ENCODE measurements at places on chromosomes 16 and 17. TPM values are rescaled to one million over a fixed set of nuclear protein-coding genes. Genes with fewer than 3 reads are reported as not detected.

Gene TAC4
- total RNA-seq: not detected

Gene COX11
- 143 TPM for total RNA-seq

Gene KRTAP9-2
- total RNA-seq: not detected

DNA sequence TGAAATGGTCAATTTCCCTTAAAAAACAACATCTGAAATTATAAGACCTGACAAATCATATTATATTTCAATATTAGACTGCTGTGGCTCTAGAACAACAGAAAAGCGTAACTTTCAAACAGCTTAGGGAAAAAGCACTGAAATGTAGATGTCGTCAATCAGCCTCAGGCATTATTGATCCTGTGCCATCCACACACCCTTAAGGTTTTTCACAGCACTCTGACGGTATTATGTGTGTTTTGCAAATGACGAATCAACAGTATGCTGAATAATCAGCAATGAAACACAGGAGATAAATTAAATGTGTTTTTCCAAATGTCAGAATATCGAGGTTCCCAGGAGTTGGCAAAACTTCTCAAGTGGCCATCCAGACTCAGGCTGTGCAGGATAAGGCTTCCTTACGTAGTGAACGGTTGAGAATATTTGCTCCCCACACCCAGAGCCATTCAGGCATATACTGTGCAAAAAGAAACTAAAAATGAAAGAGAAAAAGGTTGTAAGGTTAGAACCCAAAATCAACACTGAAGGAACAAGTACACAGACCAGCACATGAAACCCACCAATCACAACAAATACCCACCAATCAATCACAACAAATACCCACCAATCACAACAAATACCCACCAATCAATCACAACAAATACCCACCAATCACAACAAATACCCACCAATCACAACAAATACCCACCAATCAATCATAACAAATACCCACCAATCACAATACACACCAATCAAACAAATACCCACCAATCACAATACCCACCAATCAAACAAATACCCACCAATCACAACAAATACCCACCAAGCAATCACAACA lies 7.7 kb upstream of the MBTPS1 start:
- no peak for DNase-seq

Gene KRTAP4-9
- total RNA-seq: not detected

DNA sequence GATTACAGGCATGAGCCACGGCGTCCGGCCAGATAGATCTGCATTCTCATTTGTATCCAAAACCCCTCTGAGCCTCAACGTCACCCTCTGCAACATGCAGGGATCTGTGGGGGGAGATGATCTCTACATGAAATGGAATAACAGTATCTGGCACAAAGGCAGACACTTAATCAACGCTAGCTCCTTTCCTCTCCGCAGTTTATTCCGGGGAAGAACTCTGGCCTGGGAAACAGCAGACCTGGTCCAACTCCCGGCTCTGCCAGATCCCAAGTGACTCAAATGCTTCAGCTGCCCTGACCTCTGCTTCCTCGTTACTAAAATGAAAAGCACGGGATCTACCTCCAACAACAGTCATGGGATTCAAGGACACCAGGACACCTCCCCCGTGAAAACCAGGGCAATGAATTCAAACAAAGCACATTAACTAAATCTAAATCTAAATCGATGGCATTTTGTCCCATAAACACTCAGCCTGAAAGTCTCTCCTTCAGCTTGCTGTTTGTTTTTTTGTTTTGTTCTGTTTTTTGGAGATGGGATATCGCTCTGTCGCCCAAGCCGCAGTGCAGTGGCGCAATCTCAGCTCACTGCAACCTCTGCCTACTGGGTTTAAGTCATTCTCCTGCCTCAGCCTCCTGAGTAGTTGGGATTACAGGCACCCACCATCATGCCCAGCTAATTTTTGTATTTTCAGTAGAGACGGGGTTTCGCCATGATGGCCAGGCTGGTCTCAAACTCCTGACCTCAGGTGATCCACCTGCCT lies 78.2 kb downstream of the NXN start:
- no peak for DNase-seq

Gene RUNDC3A
- 1.5 TPM for total RNA-seq

DNA sequence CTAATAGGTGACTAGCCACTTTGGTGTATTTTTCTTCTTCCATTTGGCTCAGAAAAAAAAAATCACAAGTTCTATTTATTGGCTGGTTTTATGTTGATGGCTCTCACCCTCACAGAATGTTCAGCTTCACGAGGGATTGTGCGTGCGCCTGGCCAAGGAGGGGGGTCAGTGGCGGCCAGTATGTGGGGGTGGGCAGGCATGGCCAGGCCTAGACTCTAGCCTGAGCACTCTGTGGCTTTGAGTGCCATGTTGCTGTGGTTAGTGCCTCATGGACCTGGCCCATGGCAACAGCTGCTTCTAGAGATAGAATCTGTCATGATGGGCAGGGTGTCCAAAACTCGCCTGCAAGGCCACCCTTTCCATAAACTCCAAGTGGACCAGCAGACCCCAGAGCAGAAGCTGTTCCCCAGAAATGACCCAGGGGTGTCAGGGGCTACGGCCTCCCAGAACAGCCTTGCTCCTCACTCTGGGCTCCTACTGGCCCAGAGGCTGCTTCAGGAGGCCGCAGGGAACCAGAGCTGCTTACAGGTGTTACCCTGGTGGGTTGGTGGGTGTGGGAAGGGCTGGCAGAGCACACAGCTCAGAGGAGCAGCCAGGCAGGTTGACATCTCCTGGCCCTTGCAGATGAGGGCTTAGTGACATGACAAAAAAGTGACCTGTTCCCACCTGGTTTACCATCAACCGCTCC lies 124.9 kb downstream of the SOCS1 start:
- DNase-seq: no peak

DNA sequence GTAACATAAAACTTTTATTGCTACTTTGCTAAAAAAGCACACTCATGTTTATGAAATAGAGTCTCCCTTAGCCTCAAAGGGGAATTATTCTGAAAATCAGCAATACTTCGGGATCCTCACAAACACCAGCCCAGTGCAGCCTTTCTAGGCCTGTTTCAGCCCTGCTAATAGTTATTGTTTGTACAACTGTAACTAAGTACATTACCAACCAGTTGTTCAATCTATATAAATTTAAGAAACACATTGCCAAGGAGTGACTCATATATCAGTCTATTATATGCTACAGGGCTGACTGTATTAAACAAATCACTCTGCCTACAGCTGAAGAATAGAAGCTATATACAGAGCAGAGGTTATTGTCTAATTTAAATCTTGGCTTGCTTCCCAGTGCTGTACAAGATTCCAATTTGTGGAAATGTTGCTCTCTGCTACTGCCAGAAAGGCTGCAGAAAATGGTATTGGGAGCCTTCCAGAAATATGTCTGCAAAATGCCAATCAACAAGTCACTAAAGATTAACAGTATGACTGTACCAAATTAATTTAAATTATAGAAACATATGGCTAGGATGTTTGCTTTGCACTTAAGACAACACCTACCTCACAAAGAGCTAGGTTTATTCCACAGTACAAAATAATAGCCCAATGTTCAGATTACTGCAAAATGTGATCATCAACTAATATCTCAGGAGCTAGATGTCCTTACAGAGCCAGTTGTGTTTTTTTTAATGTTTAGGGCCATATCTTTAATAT lies 49.7 kb downstream of the TOX3 start:
- no peak for DNase-seq

Gene SLC5A11
- total RNA-seq: 0.11 TPM

GRCh38 chr16:14202697-14203096 lies 131.6 kb downstream of the MRTFB start:
- DNase-seq: no peak

Gene MT1M
- not detected for total RNA-seq

DNA sequence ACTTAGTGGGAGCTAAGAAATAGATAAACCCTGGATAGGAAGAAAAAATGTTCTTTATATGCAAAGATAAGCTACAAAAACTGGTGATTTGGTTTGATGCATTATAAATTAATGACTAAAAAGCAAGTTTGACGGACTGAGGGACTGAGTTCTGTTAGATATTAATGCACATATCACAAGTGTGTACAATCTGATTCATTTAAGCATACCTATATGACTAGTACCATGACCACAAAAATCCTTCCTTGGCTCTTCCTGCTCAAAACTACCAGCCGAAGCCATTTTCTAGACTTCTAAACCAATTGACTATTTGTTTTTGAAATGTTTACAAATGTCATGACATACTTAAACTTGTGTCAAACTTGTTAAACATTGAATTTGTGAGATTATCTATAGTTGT lies 374.5 kb upstream of the MON1B start:
- peak; percentile 7 for DNase-seq

DNA sequence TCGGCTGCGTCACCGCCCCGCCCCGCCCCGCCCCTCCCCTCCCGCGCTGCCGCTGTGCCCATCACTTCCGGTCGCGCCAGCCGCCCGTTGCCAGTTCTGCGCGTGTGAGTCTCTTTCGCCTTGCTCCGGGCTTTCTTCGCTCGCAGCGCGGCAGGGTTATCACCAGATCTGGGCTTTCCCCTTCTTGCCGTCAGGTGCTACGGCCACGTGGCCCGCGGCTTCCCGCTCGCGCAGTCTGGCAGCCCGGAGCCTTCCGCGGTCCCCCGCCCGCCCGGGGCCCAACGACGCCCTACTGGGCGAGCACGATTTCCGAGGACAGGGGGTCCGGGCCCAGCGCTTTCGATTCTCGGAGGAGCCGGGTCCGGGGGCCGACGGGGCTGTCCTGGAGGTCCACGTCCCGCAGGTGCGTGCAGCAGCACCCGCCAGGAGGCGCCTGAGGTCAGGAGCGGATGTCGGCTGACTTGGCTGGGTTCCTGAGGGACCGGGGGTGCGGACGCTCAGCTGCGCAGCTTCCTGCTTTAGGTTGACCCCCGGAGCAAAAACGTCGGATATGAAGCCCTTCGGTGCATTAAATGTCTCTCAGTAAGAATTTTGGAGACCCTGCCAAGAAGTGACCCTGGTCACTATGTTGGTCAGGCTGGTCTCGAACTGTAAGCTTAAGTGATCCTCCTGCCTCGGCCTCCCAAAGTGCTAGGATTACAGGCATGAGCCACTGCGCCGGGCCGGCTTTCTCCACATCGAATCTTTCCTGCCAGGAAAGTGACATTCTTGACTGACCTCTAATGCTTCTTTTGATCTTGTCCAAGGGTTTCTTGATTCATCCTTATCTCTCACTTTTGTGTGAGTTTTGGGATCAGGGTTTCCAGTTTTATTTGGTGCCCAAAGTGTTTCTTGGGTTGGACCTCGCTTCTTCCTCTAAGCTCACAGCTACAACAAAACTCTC lies at the start of gene METTL23:
METTL23 (plus strand) TSS at position 64 of the 943 bp plus-strand sequence. CDS start 2,872 bp downstream, outside the sequence.
- peak; percentile 94 for DNase-seq

DNA sequence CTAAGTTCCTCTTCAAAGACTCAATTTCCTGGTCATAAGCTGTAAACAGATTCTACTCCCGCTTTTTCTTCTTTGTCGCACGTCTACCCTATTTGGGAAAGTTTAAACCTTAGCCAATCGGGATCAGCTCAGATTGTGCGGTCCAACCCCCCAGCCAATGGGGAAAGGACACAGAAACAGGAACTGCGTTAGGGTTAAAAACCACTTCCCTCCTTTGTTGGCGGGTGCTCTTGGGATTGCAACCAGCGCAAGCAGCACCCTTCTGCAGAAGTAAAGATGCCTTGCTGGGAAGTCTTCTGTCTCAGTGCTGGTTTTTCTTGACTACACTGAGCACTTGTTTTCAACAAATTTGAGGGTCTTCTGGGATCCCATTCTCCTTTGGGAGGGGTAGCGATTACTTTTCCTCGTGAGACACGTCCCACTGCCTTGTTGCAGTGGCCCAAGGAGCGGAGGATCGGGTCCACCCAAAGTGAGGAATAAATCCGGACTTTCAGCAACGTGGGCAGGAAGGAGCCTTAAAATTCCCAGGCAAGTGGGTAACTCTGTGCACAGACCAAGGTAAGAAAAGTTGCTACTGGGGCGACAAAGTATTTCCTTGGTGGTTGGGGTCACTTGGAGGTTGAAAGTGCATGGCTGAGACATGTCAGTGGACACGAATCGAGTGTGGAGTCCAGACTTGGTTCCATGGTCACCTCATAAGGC lies 1.0 kb upstream of the YPEL3 start:
- DNase-seq: peak; percentile 55

Gene TEX19
- total RNA-seq: 0.34 TPM

GRCh38 chr17:55774846-55775271 lies 24.0 kb downstream of the PCTP start:
- no peak for DNase-seq

DNA sequence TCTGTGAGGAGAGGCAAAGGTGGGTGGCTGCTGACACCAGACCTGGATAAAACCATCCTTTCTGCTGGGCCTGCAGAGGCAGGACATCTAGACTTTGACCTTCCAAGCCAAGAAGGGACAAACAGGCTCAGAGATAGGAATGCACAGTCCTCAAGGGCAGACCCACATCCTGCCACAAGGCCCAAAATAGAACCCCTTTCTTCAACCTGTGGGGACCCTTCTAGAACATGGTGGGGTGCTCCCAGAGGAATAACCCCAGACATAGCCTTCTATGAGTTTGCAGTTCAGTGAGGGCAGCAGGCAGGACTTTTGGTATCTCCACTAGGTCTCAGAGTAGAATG lies 3.8 kb upstream of the CBFB start:
- DNase-seq: no peak

DNA sequence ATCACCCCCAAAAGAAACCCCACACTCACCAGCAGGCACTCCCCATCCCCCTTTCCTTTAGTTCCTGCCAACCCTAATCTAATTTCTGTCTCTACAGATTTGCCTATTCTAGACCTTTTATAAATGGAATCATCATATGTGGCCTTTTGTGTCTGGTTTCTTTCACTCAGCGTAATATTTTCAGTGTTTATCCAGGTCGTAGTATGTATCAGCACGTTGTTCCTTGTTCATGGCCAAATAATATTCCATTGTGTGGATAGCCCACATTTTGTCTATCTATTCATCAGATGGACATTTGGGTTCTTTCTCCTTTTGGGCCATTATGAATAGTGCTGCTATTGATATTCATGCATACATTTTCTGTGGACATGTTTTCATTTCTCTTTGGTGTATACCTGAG lies 73.6 kb downstream of the OR1D5 start:
- no peak for DNase-seq

- peak; percentile 51 for DNase-seq
Observed at GRCh38 chr17:80913928-80914821, 77.5 kb upstream of the CHMP6 start.

GRCh38 chr16:67814567-67814966 lies 7.9 kb downstream of the TSNAXIP1 start:
- no peak for DNase-seq

GRCh38 chr16:89413811-89414585 lies 76.4 kb downstream of the ANKRD11 start:
- DNase-seq: no peak

Gene STH
- total RNA-seq: not detected

Measured in Karpas-422 (cell line).